ENCODE measurements at places on chromosomes 6 and 20. TPM values are rescaled to one million over a fixed set of nuclear protein-coding genes. Genes with fewer than 3 reads are reported as not detected.

The KIF25 gene
- polyA plus RNA-seq, result 1.2 TPM

The RARS2 gene
- polyA plus RNA-seq, result 83.3 TPM

The LST1 gene
- not detected for polyA plus RNA-seq

The CARMIL1 gene
- polyA plus RNA-seq, result 15.7 TPM

The SNPH gene
- polyA plus RNA-seq, result 3.8 TPM

The TRDN gene
- 285 TPM for polyA plus RNA-seq

The SUMO4 gene
- 1.4 TPM for polyA plus RNA-seq

The DAAM2 gene
- 3.4 TPM for polyA plus RNA-seq

The TRIM31 gene
- not detected for polyA plus RNA-seq

The GPX5 gene
- polyA plus RNA-seq, result 3.6 TPM

The FHL5 gene
- not detected for polyA plus RNA-seq

The DPPA5 gene
- not detected for polyA plus RNA-seq

The SERAC1 gene
- polyA plus RNA-seq, result 17.4 TPM

The JAG1 gene
- 18.3 TPM for polyA plus RNA-seq

The RAMACL gene
- 0.44 TPM for polyA plus RNA-seq

The QKI gene
- polyA plus RNA-seq, result 148 TPM

The OPRM1 gene
- polyA plus RNA-seq, result not detected

The PPIL6 gene
- 8.7 TPM for polyA plus RNA-seq

The SPAG4 gene
- 27.9 TPM for polyA plus RNA-seq

The KIF6 gene
- 1.7 TPM for polyA plus RNA-seq

The LHFPL5 gene
- not detected for polyA plus RNA-seq

The SLC29A1 gene
- 88.7 TPM for polyA plus RNA-seq

The GPSM3 gene
- 17.4 TPM for polyA plus RNA-seq

The BACH2 gene
- 4.6 TPM for polyA plus RNA-seq

The OXT gene
- polyA plus RNA-seq, result not detected

The RIMS1 gene
- polyA plus RNA-seq, result 0.17 TPM

The TTLL9 gene
- polyA plus RNA-seq, result 0.09 TPM

All from cardiac muscle cell (in vitro differentiated cells and primary cell).